ENCODE measurements at places on chromosomes 16 and 17.
A peak's percentile ranks its signal among the peaks of the same experiment; 100 is the strongest.

DNA sequence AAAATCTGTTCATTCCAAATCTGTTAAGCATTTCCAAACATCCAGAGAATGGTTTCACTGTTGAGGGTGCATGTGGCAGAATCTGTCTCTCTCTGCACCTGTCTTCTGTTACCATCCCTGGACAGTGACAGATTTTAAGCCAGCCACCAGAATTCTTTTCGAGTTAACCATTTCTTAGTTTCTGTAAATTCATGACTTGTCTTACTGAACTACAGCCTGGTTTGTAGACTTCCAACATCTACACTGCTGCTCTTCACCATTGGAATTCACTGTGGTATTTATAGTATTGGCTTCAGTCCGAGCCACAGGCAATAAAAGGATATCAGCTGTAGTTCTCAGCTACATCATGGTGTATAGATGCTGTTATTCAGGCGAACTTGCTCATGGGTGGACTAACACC lies 47.6 kb downstream of the GOSR1 start:
- no peak for DNase-seq

DNA sequence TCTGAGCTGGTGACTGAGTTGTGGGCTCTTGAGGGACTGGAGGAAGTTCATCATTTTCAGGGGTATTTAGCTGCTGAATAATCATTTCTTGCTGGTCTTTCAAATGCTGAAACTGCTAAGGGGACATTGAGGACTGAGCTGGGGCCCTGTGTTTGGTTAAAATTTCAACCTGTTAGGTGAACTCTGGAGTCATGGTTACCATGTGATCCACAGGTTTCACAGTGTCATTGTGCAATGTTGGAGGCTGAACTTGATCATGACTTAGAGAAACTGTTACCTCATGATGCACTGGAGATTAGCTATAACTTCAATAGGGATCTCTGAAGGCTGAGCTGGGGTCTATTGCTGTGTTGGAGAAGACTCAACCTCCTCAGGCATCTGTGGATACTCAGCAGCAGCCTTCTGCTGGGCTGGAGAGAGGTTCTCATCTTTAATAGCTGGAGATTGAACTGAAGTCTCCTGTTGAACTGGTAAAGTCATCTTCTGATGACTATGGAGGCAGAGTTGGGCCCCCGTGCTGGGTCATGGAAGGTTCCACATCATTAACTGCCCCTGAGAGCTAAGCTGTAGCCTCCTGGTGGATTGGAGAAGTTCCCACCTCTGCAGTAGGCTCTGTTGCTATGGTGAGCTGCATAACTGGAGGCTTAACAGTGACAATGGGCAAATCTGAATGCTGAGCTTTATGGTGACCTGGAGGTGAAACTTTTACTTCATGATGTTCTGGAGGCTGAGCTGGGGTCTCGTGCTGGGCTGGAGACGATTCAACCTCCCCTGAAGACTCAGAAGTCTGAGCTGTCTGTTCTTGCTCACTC lies 15.2 kb downstream of the RDM1 start:
- DNase-seq = no peak

- no peak for DNase-seq
Observed at GRCh38 chr17:35738519-35739133, 7.2 kb downstream of the RASL10B start.

DNA sequence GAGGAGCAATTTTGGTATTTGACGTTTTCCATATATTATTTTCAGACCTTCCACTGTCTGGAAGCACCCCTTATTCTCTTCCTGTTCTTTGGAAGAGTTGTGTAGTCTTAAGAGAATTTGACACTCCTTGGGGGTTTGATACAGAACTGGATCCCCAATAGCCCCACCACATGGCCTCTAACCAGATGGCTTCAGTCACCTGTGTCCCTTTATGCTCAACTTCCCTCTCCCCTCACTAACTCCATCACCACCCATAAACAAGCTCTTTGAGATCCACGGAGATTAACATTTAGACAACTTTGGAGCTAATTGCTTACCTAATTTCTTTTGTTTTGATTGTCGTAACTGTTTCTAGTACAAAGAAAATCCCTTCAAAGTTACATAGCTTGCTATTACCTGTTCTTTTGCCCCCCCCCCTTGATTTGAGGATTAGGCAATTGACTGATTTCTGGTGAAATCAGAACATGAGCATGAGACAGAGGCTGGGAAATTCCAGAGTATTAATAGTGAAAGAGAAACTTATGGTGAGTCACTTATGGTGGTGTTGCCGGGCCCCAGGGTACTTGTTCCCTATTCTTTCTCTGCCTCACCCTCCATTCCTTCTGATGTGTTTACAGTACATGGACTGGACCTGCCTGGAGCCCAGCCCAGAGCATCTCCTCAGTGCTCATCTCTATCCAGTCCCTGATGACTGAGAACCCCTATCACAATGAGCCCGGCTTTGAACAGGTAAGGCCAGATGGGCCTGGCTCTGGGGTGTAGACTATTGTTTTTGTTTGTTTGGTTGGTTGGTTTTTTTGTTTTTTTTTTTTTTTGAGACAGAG lies 7.5 kb downstream of the UBE2Z start:
- peak; percentile 34 for DNase-seq

GRCh38 chr17:18160128-18160856 lies 23.3 kb upstream of the ALKBH5 start:
- no peak for DNase-seq

GRCh38 chr17:54180950-54181349 lies 358.2 kb downstream of the KIF2B start:
- DNase-seq = no peak

DNA sequence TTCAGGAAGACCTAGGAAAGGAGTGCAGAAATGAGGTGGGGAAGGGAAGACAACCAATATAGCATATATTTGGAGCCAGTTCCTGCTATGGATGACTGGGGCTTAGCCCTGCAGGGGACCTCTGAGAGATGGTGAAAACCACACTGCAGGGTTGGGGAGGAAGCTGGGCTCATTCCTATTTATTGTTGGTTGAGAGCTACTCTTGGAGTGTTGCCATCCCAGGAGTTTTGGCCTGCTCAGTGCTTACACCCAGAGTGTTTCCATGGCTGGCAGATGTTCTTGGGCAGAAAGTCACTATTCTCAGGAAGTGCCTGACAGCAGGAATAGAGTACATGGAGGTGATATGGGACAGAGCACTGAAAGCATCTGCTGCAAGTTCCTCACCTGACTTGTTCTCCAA lies 145.8 kb downstream of the SPACA3 start:
- no peak for DNase-seq

DNA sequence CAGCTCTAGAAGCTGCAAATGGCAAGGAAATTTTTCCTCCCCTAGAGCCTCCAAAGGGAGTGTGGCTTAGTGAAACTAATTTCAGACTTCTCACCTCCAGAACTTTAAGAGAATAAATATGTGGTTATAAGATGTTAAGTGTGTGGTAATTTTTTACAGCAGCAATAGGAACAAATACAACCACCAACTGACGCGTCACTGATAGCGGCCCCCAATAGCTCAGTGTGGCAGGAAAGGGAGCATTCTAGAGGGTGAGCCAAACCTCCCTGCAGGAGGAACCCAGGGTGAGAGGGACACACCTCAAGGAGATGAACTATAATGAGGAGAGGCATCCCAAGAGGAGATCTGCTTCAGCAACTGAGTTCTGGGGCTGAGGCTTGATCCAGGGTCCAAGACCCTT lies 4.0 kb downstream of the CCL4 start:
- no peak for DNase-seq

GRCh38 chr17:14417336-14417735 lies 116.5 kb downstream of the HS3ST3B1 start:
- DNase-seq = no peak

GRCh38 chr16:50917950-50918703 lies 176.2 kb downstream of the CYLD start:
- no peak for DNase-seq

DNA sequence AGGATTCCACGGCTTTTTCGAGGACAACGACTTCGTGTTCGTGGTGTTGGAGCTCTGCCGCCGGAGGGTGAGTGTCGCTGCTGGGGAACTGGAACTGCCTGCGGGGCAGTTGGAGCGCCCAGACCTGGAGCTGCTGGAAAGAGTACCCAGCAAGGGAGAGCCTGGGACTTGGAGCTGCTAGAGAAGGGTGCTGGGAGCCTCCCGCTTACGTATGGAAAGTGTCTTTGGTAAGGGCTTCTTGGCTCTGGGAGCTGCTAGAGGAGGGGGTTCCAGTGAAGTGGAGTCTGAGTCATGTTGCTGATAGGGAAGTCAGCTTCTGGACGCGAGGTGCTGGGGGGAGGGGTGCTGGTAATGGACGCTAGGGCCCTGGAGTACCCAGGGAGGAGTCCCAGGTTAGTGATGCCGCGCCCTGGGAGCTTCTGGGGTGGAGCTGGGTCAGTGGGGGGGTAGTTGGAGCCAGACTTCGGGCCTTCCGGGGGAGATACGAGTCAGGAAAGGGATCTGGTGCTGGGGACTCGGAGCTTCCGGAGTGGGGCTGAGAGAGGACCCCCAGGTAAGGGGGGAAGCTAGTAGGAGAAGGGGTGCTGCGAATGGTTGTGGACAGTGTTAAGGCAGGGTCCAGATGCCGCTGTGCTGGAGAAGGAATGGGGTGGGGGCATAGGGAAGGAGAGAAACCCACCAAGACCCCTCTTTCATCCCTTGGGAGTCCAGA lies 741 bp downstream of the PLK1 start:
- peak; percentile 50 for DNase-seq

DNA sequence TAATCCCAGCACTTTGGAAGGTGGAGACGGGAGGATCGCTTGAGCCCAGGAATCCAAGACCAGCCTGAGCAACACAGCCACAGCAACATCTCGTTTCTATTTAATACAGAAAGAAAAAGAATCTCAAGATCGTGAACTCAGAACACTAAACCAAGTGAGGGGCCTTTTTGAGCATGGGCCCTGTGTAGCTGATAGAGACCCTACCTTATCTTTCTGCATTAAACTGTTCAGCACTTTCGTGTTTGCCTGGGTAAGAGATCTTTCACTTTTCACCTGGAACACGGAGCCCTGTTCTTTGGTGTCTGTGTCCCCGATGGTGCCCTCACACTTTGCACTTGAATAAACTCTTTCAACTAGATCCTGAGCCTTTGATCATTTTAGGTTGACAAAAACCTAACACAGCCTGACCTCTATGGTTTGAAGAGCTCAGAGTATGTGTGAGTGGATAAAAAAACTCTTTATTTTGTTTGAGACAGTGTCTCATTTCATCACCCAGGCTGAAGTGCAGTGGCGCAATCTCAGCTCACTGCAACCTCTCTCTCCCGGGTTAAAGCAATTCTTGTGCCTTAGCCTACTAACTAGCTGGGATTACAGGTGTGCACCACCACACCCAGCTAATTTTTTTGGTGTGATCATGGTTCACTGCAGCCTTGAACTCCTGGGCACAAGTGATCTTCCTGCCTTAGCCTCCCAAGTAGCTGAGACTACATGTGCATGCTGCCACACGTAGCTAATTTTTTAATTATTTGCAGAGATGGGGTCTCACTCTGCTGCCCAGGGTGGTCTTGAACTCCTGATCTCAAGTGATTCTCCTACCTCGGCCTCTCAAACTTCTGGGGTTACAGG lies 83.8 kb upstream of the GRIN2A start:
- no peak for DNase-seq

GRCh38 chr16:57821149-57821971 lies 19.1 kb upstream of the KIFC3 start:
- no peak for DNase-seq

GRCh38 chr17:14156689-14157088 lies 80.0 kb downstream of the CDRT15 start:
- DNase-seq = no peak

- DNase-seq = no peak
Observed at GRCh38 chr17:41959336-41960095, 7.1 kb upstream of the CNP start.

DNA sequence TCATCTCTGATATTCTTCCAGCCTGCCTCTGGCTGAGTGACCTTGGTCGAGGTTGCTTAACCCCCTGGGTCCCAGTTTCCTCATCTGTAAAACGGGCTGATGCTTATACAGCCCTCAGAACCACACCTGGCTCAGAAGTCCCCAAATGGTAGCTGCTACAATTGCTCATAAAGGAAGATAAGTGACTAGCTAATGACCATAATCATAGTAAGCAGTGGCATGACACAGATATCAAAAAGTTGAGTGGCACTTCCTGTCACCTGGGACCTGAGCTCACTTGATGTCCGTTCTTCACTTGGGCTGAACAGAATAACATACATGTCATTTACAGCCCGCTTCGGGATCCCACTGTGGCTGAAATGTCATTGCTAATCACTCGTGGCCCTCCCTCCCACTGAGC lies 1.8 kb downstream of the MGRN1 start:
- no peak for DNase-seq

DNA sequence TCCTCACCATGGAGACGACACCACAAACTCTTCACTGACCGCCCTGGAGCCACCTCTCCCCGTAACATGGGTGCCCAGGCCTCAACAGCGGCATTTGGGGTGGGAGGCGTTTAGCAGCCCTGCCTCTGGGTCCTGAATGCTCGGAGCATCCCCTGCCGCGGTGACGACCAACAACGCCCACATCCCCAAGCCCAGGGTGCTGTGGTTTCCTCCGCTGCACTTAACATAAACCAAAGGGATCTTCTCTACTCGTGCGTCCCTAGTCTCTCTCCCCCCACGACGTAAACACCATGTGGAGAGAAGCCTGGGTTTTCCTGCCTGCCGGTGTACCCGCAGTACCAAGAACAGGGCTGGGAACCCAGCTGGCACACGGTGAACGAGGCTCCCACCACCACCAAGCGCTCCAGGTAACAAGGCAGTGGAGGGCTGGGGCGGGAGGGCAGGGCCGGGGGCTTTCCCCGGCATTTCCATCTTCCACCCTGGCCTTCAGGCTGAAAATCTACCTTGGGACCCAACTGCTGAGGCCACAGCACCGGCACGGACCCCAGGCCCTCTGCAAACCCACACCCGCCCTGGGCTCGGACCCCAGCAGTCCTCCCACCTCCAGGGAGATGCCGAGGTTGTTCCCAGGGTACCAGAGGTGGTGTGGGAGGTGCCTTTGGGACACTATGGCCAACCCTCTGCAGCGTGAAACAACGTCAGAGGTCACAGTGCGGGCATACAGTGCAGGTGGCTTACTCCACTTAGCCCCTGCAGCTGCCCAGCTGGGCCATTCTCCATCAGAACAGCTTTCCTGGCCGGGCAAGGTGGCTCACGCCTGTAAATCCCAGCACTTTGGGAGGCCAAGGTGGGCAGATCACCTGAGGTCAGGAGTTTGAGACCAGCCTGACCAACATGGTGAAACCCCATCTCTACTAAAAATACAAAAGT lies 54.3 kb downstream of the TIMM22 start:
- DNase-seq = peak; percentile 61

- no peak for DNase-seq
Observed at GRCh38 chr16:27838536-27839175, 224.9 kb downstream of the GSG1L start.

- no peak for DNase-seq
Observed at GRCh38 chr17:79142375-79142774, 67.8 kb downstream of the ENGASE start.

DNA sequence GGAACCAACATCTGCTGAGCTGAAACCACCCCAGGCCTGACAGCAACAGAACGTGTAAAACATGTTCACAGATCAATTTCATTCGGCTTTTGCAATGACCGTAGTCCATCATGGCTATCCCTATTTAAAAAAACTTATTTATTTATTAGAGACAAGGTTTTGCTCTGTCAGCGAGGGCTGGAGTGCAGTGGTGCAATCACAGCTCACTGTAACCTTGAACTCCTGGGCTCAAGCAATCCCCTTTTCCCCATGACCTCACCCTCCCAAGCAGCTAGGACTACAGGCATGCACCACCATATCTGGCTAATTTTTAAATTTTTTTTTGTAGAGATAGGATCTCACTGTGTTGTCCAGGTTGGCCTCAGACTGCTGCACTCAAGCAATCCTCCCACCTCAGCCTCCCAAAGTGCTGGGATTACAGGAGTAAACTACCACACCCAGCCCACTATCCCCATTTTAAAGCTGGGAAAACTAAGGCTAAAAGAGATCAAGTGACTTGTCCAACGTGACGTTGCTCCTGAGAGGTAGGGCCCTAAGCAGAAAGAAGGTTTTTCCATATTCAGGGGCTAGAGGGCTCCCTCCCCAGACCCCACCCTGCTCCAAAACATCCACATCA lies 77.7 kb downstream of the MYH11 start:
- no peak for DNase-seq

Data from left lung (tissue), 14 donors.